Stimulated activated CD4-positive, alpha-beta T cell treated with anti-CD3 and anti-CD28 coated beads, Interleukin-1b, Interleukin-23, amount 100 ng/mL, for 1 hour (primary cell): ENCODE measurements at places on chromosomes 16 and 17.

GRCh38 chr16:81523387-81524115 is 78.9 kb downstream of the CMIP start:
- no peak for DNase-seq

- DNase-seq, result no peak
Observed at GRCh38 chr16:81315271-81316175, 761 bp downstream of the GAN start.

- no peak for DNase-seq
Observed at GRCh38 chr17:77323413-77324171, 182.8 kb downstream of the SEC14L1 start.

GRCh38 chr17:42559075-42559474 is 2.9 kb upstream of the COASY start:
- no peak for DNase-seq

DNA sequence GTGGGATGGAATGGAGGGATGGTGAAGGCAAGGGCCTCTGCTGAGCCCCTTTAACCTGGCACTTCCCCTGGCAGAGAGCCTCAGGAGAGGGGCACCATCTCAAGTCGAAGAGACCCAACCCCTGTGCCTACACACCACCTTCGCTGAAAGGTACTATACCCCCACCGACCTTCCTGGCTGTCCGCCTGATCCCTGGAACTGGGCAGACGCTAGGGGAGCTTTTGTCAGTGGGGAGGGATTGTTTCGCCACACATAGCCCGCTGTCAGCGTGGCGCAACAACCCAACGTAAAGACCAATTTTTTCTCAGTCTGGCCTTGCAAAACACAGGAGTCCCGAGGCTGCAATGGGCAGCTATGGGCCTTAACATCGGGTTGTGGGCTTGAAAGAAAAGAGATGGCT is 3.1 kb downstream of the PPP1R1B start:
- DNase-seq, result no peak

- no peak for DNase-seq
Observed at GRCh38 chr17:39872751-39873150, 4.7 kb downstream of the ZPBP2 start.

- DNase-seq, result no peak
Observed at GRCh38 chr17:4167786-4168185, 24.8 kb downstream of the CYB5D2 start.

DNA sequence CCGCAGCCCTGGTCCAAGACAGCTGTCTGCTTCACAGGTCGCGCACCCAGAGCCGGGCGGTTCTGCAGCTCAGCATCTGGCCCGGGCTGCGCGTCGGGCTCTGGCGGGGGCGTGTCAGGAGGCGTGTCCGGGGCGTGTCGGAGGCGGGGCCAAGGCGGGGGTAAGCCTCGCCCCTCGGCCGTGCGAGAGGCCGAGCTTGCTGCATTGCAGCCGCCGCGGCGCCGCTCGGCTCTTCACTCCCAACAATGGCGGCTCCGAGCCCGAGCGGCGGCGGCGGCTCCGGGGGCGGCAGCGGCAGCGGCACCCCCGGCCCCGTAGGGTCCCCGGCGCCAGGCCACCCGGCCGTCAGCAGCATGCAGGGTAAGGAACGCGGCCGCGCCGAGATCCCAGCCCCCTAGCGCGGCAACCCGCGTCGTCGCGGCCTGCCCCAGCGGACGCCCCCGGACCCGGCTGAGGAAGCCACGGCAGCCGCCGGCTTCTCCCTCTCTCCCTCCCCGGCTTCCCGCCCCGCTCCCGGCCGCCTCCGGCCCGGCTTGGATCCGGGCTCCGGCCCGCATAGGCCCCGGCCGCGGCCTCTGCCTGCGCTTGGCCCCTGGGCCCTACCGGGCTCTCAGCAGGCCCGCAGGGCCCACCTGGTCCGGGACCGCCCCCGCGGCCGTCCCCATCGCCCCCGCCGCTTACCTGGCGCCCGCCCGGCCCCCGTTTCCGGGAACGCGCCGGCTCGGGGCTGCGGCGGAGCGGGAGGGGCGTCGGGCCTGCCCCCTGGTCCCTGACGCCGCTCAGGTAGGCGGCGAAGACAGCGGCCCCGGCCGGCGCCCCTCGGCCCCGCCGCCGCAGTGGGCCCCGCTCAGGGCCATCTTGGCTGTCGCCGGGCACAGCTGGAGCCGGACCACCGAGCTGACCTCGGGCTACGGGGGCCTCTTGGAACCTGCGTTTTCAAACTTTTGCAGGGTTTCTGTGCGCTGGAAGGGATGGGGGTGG is at the start of gene MAP2K4:
TSS of gene MAP2K4 (plus strand) at position 236 of the 981 bp plus-strand sequence. CDS start at position 246, 10 bp downstream.
- peak; percentile 93 for DNase-seq

GRCh38 chr16:85524365-85524629 is 88.8 kb upstream of the GSE1 start:
- DNase-seq, result no peak

GRCh38 chr17:83137523-83137922 is 58.1 kb downstream of the METRNL start:
- DNase-seq, result no peak

DNA sequence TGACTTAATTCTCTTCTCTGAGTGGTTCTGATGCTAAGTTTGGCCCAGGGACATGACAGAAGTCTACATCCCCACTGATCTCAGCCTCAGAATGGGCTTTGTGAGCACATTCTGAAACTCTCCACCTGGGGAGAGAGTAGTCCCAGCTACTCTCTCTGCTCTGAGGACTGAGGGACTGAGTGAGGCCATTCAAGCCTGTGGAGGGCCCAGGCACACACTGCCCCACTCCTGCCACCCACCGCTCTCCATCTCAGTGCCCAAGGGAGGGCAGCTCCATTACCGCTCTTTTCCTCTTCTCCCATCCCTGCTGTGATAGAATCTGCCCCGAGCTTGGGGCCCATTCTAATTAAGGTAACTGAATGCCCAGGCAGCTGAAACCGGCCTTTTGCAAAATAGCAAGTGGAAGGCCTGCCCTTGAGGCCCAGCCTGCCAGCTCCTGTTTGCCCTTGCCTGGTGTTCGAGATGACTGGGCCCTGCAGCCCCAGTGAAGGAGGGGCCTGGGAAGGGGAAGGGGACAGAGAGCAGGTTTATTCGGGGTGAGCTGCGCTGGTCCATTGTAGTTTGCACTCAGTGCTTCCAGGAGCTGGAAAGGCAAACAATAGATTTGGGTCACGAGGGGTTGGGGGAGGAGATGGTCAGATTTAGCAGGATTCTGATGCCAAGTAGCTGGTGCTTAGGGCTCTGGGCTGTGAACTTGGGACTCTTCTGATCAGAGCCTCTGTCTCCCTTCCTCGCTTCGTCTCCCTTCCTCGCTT is 76.2 kb downstream of the RAB11FIP4 start:
- no peak for DNase-seq

GRCh38 chr16:2858245-2859025 is 465 bp upstream of the PRSS22 start:
- DNase-seq, result no peak

GRCh38 chr17:22703786-22704441 is 1011.6 kb downstream of the KCNJ18 start:
- DNase-seq, result no peak

GRCh38 chr16:4309833-4310266 is 6.0 kb upstream of the GLIS2 start:
- DNase-seq, result no peak

DNA sequence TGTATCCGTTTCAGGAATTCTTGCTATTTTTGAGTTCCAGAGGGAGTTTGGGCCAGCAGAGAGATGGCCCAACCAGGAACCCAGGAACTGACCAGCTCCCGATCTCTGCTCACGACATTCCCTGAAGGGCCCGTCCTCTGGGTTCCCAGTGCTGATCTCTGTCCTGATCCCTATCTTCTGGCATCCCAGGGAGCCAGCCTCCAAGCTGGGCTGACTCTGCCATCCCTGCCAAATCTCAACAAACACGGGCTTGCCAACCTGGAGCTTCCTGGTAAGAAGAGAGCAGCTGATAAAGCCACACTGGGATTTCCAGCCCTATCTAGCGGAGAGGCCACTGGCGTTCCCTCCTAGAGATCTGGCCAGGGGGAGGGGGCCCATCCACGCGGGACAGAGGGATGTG is 16.2 kb downstream of the GPRC5B start:
- DNase-seq, result no peak

DNA sequence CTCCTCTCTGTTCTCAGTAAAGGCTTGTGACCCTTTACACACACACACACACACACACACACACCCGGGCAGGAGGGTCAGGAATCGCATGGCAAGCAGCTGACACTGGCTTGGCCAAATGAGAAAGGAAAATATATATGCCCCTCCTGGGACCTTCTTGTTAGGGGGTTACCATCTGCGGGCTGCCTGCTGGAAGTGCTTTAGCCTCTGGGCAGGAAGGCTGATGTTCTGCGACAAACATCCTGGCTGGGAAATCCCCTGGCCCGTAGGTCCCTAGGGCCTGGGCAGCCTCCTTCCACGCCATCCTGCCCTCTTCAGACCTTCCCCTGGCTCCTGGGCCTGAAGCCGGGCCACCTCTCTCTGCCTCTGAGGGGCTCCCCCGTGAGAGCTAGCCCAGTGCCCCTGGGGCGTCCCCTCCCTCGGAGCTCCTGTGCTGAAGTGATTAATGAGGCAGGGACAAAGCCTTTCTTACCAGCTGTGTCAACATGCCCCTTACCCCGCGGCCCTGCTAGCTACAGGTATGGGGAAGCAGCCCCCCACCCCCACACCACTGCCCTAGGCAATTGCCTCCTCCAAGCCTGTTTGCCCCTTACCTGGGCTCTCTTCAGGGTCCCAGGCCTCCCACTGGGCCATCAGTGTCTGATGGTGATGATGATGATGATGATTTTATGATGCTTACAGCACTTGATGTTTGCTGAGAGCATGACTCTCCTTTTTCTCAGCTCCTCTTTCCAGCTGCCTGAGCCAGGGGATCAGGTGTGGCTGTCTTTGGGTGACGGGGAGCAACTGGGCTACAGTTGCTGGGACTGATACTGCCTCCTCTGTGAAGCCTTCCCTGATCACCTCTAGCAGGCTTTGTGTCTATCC is 32.8 kb upstream of the ETV4 start:
- no peak for DNase-seq

- DNase-seq, result no peak
Observed at GRCh38 chr16:582614-583331, 7.1 kb upstream of the RAB40C start.

GRCh38 chr16:79069121-79069520 is 531.4 kb downstream of the MAF start:
- DNase-seq, result no peak

- no peak for DNase-seq
Observed at GRCh38 chr17:81021531-81022343, 13.2 kb upstream of the BAIAP2 start.

- no peak for DNase-seq
Observed at GRCh38 chr17:1714427-1714979, 4.3 kb upstream of the TLCD2 start.

DNA sequence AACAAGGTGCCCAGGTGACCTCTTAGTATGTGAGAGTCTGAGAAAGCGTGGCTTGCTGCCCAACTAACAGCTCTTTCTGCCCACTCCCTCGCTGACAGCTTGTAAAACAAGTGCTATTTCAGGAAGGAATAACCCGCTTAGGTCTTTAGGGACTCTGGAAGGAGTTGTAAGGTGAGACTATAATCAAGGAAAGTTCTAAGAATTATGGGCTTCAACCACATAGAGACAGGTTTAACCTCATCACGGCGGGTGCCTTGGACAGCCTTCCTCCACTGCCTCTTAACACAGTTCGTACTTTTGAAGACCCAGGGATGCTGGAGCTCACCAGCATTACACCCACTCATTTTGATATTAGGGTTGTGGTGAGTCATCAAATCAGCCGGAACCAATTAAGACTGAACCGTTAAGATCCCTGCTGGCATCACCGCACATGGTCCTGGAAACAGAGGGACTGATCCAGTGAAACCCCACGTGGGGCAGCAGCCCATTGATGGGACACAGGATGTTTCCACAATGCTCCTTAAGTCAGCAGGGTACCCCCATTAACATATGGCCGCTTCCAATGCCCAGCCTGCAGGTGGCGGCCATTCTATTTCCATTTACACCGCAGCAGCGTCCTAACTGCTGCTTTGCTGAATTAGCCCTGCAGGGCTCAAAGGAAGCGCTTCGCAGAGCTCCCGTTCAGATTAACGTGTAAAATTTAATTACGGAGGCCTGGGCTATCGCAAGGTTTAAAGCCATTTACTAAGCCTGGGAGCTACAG is 176.6 kb upstream of the SDK2 start:
- DNase-seq, result no peak

- no peak for DNase-seq
Observed at GRCh38 chr17:9185688-9186284, 164.5 kb downstream of the NTN1 start.

- no peak for DNase-seq
Observed at GRCh38 chr17:81295676-81296381, 722 bp upstream of the SLC38A10 start.

GRCh38 chr17:74623693-74624093 is at the start of gene CD300E:
Gene CD300E (minus strand): TSS chr17:74623738. CDS start chr17:74623621, 117 bp downstream.
- DNase-seq, result no peak

DNA sequence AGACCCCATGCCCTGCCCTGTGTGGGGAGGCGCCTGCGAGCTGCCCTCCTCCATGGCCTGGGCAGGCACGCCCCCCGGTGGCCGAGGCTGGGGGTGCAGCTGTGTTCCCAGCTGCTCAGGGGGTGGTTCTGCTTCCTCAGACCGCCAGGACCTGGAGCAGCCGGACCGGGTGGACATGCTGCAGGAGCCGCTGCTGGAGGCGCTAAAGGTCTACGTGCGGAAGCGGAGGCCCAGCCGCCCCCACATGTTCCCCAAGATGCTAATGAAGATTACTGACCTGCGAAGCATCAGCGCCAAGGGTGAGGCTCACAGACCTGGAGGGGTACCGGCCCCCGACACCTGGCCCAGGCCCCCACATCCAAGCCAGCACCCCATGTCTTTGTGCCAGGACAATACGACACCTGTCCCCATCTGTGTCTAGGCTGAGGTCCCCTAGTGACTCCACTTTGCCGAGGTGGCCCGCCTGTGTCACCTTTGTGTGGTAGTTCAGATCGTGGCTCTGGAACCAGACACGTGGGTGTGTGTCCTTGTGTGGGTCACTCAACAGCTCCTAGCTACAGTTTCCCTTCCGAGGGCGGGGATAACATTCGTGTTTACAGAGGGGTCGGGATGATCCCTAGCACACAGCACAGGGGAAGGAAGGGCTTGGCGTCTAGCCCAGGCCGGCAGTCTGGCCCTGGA is 9.3 kb downstream of the GJD3 start:
- DNase-seq, result peak; percentile 83

GRCh38 chr16:1413684-1414531 is 596 bp downstream of the UNKL start:
- DNase-seq, result peak; percentile 26

GRCh38 chr16:86576591-86577313 is 1.6 kb upstream of the FOXL1 start:
- DNase-seq, result no peak

DNA sequence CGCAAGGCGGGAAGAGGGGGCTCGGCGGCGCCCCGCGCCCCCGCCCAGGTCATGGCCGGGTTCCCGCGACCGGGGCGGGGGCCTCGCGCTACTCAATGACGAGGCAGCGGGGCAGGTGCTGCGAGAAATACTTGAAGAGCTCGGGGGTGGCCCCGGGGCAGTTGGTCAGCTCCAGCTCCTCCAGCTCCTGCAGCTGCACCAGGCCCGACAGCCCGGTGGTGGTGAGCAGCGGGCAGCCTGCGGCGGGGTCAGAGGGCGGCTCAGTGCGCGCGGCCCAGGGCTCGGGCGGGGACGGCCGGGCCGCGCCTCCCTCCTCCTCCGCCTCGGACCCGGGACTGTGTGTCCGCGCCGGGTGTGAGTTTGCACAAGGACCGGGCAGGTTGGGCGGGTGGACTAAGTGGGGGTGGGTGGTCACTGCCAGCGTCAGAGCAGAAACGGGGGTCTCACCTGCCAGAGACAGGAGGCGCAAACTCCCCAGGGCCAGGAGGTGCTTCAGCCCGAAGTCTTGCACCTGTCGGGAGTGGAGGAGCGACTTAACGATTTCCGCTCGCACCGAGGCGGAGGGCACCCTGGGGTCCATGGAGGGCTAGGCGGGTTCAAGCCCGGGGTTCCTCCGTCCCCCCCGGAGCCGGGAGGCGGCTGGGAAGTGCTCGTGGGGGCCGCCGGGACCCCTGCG is 4.1 kb upstream of the WDR24 start:
- no peak for DNase-seq
